Psoas muscle (tissue), 8 donors: ENCODE measurements at places on chromosomes 16 and 17. TPM values are rescaled to one million over a fixed set of nuclear protein-coding genes. Genes with fewer than 3 reads are reported as not detected.

The TMEM220 gene
- total RNA-seq = 8.9 TPM

DNA sequence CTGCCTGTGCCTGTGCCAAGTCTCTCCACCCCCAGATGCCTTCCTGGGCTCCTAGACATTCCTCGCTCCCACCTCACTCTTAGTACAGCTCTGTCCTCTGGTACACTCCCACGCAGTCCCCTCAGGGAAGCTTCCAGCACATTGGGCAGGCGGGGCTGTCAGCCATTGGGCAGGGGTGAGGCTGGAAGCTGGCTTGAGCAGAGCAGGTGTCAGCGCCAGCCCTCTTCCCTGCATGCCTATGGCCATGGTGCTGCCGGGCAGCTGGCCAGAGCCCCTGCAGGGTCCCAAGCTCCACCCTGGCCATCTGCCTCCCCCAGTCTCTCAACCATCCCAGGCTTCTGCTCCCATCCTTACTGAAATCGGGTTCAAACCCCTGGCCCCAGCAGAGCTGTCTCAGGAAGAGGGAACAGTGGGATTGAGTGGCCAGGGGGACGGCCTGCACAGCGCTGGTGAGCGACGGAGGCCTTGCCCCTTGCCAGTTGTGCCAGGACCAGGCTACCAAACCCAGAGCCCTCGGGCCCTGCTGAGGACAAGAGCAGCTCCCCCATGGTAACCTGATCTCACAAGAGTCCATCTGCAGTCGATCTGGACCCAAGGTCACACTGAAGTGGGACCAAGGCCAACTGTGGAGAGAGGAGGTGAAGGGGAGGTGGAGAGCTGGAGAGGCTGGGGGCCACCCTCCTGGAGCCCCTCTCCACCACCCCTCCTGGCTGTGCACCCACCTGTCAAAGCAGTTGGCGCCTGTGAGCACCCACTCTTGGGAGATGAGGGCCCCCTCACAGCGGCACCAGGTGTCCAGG lies 2.4 kb upstream of the B9D1 start:
- no peak overlapping the region for H3K27ac ChIP-seq
- DNase-seq = peak; percentile 49
- H3K36me3 ChIP-seq = no peaks in the 10 kb centered on the region
- no peaks in the 10 kb centered on the region for H3K4me1 ChIP-seq

DNA sequence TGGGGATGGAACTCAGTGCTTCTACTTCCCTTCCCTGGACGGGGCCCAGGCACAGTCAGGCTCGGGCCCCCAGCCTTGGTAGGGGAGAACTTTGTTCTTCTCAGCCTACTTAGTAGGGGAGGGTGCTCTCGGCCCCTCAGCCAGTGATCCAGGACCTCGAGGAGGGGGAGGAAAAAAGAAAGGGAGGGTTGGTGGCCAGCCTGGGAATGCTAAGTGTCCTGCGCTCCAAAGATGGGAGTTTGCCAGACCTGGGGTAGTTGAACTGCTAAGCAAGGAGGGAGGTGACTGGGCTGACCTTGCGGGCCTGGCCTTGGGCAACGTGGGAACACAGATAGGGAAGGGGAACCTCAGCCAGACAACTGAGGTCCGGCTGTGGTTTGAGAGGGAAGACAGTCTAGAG lies 12.2 kb downstream of the ADGRG1 start:
- no peaks in the 10 kb centered on the region for H3K4me1 ChIP-seq
- H3K27me3 ChIP-seq = peaks cover 7% of the 10 kb centered on the region
- no peak for DNase-seq
- no peaks in the 10 kb centered on the region for H3K36me3 ChIP-seq
- H3K27ac ChIP-seq = no peak overlapping the region

The ABCA5 gene
- total RNA-seq = 81.5 TPM
